Activated gamma-delta T cell treated with anti-CD3 and anti-CD28 coated beads, Interleukin-2, amount 50 U/mL, for 16 hours (primary cell): ENCODE measurements at places on chromosomes 3 and 15.

DNA sequence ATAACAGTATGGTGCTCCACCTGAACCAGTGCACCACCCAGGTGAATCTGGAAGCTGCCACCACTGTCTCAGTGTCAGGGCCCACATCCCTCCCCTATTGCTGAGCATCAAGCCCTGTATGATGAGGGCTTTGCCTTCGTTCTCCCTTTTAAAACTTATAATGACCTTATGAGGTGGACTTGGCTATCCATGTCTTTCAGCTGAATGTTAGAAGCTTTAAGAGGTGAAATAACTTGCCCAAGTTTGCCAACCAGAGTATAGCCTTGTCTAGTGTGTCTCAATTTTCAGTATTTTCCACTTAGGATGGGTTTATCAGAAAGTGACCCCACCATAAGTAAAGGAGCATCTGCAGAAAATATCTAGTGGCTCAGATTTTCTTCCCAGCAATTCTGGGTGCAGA is 87.8 kb downstream of the SHOX2 start:
- no peak for DNase-seq

- no peak for DNase-seq
These were observed 29.0 kb downstream of the IFT122 start for GRCh38 chr3:129469026-129469425.

DNA sequence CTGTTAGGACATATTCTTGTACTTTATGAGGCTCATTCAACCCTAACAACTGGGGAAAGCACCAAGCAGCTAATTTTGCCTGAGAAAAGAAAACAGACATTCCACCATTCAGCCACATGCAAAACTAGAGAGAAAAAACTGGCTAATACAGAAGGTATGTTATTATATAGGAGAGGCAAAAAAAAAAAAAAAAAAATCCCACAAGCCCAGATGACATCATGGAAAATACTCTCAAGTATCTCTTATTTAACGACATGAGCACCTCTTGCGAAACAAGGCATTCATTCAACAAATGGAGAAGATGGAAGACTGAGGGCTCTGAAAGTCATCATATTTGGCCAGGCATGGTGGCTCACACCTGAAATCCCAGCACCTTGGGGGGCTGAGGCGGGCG is 61.5 kb downstream of the PRICKLE2 start:
- DNase-seq: no peak

GRCh38 chr15:52715411-52715810 is 36.2 kb upstream of the ATOSA start:
- no peak for DNase-seq

DNA sequence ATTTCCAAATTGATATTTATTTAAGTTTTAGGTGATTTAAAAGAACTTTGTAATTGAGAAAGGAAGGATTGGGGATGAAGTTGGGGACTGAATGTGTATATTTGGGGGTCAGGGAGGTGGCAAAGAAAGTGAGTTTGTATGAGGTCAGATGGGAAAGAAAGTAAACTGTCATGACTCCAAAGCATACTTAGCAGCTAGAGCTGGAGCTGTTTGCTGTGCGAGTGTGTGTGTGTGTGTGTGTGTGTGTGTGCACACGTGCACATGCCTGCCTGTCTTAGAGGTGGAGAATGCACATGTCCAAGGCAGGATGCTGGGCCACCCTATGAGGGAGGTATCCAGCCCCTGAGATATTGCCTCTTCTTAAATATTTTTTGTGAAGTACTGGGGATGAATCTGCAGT is 21.0 kb downstream of the BOC start:
- no peak for DNase-seq

- DNase-seq: no peak
These were observed 117.0 kb downstream of the SATB1 start for GRCh38 chr3:18308096-18308650.

DNA sequence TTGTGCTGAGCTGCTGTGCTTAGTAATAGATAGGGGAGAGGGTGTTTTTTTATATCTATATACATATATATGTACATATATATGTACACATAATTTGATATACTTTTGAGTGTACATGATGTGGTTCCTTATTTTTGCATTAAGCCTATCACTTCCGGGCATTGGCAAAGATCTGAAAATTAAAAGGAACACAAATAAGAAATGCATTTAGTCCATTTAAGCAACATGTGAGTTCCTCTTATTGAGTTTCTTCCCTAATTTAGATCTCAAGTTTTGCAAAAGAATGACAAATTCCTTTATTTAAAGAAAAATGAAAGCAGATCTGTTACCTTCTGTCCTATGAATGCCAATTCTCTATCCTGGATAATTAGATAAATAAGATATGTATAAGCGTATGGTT is 435.1 kb downstream of the LPP start:
- DNase-seq: no peak

- DNase-seq: no peak
These were observed 51.1 kb upstream of the POLG start for GRCh38 chr15:89385596-89386331.

- DNase-seq: no peak
These were observed 98.0 kb downstream of the ATG7 start for GRCh38 chr3:11370191-11370590.

DNA sequence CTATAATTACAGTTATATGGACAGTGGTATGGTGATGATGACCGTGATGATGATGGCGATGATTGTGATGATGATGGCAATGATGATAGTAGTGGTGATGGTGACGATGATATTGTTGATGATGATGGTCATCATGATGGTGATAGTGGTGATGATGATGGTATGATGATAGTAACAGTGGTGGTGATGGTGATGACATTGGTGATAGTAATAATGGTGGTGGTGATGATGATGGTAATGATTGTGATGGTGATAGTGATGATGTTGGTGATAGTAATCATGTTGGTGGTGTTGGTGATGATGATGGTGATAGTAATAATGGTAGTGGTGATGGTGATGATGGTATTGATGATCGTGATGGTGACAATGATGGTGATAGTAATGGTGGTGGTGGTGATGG is 504.4 kb downstream of the GABRG3 start:
- no peak for DNase-seq
